Osteoblast (primary cell): ENCODE measurements at places on chromosomes 5 and 9. TPM values are rescaled to one million over a fixed set of nuclear protein-coding genes. Genes with fewer than 3 reads are reported as not detected.

GRCh38 chr9:90433398-90433941 is 209.2 kb downstream of the DIRAS2 start:
- DNase-seq, result no peak

GRCh38 chr5:6576861-6577501 is 55.9 kb downstream of the NSUN2 start:
- DNase-seq, result peak; percentile 88

DNA sequence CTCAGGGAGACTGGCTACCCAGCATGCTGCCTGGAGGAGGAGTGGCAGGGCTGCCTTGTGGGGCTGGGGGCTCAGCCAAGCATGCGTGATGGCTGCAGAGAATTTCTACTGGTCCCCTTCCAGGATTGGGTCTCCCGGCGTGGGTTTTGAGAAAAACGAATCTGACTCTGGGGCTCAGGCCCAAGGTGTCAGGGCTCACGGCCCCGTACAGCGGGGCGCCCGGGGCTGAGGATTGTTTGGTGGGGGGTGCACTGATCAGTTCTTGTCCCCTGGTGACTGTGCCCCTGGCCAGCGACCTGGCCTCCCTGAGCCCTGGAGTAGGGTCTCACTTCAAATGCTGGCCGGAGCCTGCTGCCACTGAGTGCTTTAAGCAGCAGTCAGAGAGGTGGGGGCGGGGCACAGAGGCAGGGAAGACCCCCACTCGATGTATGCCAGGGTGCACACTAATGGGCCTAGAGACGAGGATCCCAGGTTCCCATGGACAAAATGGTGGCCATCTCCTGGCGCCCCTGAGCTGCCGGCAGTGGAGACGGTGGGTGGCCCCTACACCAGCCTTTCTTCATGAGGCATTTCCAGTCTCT is 45.5 kb upstream of the RNU6ATAC start:
- peak; percentile 48 for DNase-seq

DNA sequence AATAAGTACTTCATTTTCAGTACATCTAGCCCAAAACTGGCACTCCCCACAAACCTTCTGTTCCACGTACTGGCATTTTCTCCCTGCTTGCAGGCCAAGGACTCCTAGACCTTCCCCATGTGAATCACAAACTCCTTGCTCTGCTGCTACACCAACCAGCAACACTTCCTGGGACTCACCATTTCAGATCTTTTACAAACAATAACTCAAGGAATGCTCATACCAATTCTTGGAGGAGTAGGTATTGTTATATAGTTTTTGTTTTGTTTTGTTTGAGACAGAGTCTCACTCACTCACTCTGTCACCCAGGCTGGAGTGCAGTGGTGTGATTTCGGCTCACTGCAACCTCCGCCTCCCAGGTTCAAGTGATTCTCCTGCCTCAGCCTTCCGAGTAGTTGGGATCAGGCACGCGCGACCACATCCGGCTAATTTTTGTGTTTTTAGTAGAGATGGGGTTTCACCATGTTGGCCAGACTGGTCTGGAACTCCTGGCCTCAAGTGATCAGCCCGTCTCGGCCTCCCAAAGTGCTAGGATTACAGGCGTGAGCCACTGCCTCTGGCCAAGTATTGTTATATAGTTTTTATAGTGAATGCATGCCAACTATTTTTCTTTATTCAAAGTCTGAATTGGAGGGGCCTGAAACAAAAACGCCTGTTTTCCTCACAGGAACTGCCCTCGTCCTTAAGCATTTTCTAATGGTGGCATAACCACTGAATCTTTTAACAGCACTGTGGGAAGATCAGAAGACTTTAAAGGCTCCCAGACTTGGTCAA is 210.8 kb downstream of the TSSK1B start:
- peak; percentile 29 for DNase-seq

DNA sequence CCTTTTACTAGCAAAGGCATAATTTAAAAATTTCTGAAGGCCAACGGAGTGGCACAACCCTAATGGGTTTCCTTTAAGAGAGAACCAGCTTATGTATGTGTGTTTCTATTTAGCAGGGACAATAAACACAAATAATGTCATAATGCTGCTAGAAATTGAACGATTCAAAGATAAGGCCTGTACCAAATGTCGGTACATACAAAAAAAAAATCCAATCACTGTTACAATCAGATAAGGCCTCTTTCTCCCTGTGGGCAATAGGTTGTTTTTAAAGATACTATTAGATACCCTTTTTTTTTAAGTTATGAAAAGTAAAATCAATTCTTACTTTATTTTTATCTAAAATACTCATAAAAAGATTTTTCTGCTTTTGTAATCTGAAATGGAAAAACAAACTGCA is 821.0 kb downstream of the PRELID2 start:
- DNase-seq, result peak; percentile 0

GRCh38 chr5:9789777-9790176 is 159.6 kb upstream of the TAS2R1 start:
- no peak for DNase-seq

DNA sequence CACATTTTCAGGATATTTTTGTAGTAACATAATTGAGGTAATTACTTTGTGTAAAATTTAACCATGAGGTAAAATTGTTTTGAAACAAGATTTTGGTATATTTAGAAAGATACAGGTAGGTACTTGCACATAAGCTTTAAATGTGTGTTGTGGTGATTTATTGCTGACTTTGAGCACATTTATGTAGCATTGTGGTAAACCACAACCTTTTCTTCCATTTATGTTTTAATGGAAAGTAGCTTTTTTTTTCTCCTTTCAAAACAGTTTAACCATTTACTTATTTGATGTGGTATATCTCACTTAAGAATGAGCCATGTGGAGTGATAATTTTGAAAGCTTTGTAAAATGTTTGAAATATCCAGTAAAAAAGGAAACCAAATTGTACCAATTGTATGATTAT is 35.6 kb downstream of the FCHO2 start:
- no peak for DNase-seq

DNA sequence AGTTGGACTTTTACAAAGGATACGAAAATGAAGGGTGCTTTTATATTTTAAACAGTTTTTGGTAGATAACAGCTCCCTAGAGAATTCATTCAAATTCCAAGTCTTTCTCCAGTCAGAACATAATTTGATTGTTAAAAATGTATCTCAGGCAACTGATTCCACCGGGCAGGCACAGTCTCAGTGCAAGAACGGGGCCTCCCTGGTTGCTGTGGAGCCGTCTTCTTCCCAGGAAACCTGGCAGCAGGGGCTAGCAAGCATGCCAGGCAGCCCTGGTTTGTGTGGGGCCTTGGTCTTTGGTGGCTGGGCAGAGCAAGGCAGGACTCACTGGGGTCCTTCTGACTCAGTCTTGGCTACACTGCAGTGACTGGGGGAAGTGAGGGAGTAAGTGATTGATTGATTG is 143.5 kb downstream of the NXNL2 start:
- peak; percentile 53 for DNase-seq

DNA sequence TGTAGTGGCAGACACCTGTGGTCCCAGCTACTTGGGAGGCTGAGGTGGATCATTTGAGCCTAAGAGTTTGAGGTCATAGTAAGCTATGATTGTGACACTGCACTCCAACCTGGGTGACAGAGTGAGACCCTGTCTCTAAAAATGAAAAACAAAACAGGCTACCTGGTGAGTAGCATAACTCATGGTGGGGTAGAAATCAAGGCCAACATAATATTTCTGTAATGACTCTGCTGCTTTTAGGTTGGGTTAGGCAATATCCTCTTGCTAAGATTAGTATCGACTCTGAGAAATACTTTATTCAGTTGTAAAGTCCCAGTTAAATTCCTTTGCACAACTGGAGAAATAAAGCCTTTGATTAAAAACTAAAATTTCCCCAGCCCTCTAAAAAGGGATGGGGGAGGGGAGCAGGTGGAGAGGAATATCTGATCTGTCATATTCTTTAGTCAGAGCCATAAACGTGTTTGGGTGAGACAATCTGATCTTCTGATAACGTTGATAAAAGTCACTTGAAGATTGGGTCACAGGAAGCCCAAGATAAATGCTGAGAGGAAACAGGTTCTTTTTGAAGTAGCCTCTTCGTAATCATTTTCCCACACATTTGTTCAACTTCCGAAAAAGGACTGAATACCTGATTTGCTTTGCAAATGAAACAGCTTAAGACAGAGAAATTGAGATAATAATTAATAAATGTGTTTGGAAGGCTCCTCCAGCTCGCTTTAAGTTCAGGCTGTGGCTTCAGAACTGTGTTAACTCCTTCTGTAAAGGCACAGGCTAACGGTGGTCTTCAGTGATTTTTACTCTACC is 14.9 kb downstream of the IL4 start:
- no peak for DNase-seq

DNA sequence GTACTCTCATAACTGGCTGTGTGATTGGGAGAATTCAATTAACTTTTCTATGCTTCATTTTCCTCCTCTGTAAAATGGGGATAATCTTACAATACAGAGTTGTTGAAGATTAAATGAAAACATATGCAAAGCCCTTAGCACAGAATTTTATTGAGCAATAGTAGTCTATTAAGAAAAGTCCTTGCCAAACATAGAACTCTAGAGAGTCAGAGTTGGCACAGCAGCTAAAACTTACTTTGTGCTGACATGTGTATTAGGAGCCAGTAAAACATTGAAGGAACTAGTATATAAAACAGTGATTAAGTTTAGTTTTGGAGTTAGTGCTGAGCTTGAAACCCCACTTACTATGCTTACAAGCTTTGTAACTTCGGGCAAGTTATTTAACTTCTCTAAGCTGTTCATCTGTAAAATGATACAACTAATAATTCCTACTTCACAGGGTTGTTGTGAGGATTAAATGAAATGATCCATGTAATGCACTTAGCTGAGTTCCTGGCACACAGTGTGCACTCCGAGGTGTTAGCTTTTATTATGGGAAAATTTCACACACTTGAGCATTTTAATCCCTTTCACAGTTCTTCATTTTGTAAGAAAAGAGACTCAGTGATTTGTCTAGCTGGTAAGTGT is 20.0 kb upstream of the GRIN3A start:
- no peak for DNase-seq

- DNase-seq, result no peak
Observed at GRCh38 chr5:90477073-90477472, 2.4 kb downstream of the POLR3G start.

GRCh38 chr9:121285835-121286687 is 18.1 kb downstream of the GSN start:
- no peak for DNase-seq

DNA sequence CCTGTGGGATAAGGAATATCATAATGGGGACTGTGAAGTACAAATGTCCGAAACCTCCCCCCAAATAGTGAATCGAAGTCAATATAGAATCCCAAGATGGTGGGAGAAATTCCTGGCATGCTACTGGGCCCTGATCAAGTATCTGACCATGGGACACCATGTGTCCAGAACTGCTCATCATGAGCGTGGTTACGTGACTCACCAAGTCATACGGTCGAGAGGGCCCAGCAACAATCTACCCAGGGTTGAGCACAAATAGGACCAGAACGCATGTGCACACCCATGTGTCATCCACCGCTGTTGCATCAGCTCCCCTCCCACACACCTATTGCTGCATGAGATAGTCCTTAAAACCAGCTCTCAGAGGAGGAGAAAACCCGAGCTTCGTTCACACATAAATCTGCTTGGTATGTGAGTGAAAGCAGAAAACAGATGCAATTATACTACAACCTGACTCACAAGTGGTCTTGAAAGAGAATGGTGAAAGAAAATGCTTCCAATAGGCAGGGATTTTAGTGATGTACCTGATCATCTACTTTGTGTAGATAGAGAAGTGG is 353.2 kb downstream of the CWC27 start:
- peak; percentile 72 for DNase-seq

DNA sequence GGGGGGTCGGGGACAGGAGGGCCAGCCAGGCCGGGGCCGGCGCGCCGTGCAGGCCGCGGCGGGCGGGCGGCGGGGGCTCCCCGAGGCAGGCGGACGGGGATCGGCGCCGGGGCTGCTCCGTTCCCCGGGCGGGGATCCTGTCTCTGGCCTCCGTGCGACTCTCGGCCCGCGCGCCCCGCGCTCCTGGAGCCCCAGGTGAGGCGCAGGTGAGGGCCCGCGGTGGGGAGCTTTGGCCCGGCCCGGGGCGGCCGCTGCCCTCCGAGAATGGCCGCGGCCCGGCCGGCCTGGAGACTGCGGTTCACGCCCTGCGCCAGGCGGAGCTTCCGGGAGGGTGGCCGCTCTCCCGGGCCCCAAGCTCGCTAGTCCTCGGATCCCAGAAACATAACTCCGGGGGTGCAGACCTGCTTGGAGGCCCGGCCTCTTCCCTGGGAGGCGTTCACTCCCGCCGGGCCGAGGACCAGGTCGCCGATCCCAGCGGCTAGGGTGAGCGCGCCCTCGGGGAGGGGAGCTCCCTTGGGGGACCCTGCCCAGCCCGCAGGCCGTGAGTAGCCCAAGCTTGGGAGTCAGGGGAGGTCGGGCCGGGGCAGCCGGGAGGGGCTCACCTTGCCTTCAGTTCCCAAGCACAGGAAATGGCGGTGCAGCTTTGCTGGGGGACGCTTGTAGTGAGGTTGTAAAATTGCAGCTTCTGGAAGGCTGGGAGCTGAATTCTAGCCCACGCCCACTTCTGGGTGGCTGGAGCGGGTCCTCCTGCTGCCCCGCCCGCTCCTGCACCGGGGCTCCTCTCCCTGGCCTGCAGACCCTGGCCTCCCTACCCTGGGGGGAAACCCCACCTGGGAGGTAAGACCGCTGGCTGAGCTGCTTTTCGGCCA is 723 bp downstream of the PPP1R26 start:
- DNase-seq, result peak; percentile 95

GRCh38 chr9:13750061-13750460 is 470.6 kb upstream of the MPDZ start:
- peak; percentile 77 for DNase-seq

DNA sequence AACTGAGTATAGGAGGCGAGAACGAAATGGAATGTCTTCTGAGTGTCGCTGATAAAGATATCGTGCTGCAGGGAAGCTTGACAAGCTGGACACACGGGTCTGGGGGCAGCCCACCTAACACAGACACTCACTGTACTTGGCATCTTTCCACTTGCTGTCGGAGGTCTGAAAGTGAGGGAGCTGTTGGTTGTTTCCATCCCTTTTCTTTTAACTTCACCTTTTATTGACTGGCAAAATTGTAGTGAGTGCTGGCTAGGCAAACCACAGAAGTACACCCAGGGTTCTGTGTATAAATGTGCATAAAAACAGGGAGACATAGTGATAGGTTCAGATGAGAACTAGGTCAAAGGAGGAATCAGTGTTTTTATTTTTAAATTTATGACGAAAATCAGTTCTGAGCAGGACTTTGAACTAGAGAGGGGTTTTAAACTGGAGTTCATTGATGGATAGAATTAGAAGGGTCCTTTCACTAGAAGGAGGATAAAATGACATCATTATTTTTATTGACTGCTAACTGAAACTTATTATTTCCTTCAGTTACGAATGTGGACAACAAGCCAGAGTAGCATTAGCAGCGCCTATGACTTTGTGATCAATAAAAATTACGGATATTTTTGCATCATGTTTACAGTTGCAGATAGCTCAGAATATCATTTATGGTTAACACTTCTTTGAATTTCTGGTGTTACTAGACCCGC is 817 bp downstream of the GAPVD1 start:
- peak; percentile 54 for DNase-seq

- no peak for DNase-seq
Observed at GRCh38 chr5:142836048-142836447, 65.9 kb downstream of the ARHGAP26 start.

- DNase-seq, result no peak
Observed at GRCh38 chr5:124056326-124056990, 544.5 kb downstream of the CSNK1G3 start.

The TICAM2 gene
- 6.9 and 9.1 TPM in 2 replicates for total RNA-seq

The LHX2 gene
- total RNA-seq, result not detected in 2 replicates

The WWC1 gene
- total RNA-seq, result 0.88 and 1.4 TPM in 2 replicates

The ADAMTS2 gene
- 144 and 203 TPM in 2 replicates for total RNA-seq

The MTMR12 gene
- total RNA-seq, result 17.7 and 20.6 TPM in 2 replicates

The SH3RF2 gene
- 2.9 and 4.0 TPM in 2 replicates for total RNA-seq

The ENHO gene
- under 0.01 and 0.29 TPM in 2 replicates for total RNA-seq

The ACSL6 gene
- total RNA-seq, result not detected in 2 replicates

The KCNN2 gene
- not detected in 2 replicates for total RNA-seq
